Right cardiac atrium (tissue), 5 donors: ENCODE measurements at places on chromosomes 1 and 21.

- no peak for DNase-seq
Measured at GRCh38 chr1:220222939-220223338, 49.3 kb downstream of the RAB3GAP2 start.

DNA sequence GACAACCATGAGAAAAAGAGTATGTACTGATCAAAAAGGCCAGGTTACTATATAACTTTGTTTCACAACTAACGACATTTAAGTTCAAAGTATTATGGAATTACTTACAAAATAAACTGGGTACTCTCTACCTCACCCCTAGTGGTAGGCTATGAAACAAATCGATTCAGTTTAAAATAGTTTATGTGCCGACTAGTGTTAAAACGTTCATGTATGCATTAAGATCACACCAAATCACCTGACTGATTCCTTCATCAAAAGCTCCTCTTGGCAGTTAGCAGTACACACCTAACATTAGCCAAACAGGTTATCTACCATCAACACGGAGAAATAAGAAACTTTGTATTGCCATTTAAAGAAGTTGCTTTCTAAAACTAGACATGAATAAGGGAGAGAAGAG, 137.1 kb downstream of the AKT3 start:
- no peak for DNase-seq

GRCh38 chr1:18805925-18806849, 53.3 kb downstream of the TAS1R2 start:
- DNase-seq: no peak

GRCh38 chr1:190476321-190476720, 1.3 kb downstream of the BRINP3 start:
- no peak for DNase-seq

DNA sequence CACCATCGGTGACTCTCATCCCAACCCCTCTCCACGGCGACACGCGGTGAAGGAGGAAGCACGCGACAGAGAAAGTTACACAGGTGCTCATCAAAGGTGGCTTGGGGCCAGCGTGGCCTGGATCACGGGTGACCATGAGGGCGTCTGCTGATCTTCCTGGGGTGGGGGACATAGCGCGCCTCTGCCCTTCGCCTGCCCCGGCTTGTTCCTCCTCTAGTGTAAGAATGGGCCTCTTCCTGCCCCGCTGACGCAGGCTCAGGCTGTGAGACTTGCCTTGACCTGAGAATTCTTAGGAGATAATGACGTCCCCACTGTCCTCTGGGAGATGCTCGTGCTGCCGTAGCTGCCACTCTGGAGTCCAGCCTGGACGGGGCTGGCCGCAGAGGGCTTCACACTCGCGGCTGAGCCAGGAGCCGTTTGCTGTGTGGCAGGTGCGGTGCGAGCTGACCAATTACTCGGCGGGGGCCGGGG, 39.0 kb upstream of the TMEM52 start:
- peak; percentile 40 for DNase-seq

DNA sequence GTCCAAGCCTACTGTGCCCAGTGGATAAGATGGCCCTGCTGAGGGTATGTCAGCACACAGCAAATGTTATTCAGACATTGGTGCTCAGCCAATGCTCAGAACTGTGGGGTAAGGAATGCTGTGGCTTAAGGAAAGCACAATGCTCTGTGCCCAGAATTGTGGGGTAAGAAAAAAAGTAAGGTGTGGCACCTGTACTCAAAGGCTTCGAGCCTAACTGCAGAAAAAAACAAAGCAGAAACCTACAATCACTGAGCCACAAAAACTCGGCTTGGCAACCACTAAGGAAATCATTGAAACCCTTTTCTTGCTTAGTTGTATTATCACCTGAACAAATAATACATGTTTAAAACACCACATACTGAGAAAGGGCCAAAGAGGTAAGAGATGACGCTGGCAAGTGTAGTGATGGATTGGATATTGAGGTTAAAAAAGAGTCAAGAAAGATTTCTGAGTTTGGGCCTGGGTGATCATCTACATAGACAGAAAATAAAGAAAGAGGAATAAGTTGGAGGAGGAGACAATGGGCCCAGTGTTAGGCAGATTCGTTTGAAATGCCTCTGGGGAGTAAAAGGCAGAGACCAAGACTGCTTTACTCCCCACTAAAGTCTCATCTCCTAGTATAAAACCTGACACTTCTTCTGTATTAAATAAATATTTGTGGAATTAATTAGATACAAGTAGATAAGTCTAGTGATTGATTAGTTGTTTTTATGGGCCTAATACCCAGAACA, 25.9 kb upstream of the ATP1A1 start:
- no peak for DNase-seq

GRCh38 chr1:155970531-155971167, 7.7 kb downstream of the ARHGEF2 start:
- DNase-seq: peak; percentile 79

DNA sequence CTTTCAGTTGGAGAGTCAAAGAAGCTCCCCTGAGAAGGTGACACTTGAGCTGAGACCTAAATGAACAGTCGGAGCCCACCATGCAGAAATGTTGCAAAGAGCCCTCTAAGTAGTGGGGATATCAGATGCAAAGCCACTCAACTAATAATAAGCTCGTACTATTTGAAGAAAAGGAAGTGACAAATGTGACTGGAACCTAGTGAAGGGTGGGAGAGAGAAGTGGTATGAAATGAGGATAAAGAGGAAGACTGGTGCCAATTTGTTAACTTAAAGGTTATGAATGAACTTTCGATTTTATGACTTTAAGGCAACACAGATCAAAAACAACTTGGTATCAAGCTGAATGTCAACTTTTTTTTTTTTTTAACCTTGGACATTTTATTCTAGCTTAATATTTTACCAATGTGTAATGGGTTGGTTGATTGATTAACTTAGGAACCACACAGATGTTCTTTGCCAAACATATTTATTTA, 14.7 kb downstream of the LYPLAL1 start:
- DNase-seq: no peak
